ENCODE measurements at places on chromosomes 11 and 22. TPM values are rescaled to one million over a fixed set of nuclear protein-coding genes. Genes with fewer than 3 reads are reported as not detected.

DNA sequence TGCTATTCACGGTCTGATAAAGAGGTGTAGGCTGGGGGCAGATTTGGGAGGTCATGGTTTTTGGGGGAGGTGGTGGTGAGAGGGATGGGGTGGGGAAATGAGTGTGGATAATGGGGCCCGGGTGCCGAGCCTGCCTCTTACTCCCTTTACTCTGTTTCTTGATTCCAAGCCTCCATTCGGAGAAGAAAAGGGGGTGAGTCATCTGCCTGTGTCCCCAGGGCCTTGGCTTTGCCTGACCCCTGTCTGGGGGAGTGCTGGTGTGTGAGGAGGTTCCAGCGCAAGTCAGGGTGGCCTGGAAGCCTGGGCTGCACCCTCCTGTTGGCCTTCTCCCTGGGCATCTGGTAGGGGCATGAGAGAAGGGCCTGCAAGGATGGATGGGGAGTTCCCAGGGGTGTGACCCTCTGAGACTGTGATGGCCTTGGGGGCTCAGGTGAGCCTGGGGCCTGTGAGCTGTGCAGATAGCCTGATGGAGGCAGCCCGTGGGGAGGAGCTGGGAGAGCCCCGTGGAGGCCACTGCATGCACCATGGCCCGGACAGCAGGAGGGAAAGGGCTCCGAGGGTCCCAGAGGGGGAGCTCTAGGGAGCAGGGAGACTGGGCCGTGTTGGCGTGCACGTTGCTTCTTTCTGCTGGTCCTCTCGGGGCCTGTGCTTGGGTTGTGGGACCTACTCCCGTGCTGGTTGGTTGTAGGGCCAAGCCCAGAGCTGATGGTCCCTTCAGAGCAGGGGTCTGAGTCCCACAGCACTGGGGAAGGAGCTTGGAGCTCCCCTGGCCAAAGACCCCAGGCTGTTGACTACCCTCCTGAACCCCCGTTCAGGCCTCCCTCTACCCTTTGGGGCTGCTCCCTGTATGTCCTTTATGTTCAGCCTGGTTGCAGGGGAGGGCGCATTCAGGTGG is 26.3 kb upstream of the ACR start:
- peak overlapping the region; percentile 10 for H3K27ac ChIP-seq
- no peaks in the 10 kb centered on the region for H3K36me3 ChIP-seq
- no peak for DNase-seq
- H3K4me3 ChIP-seq: no peak overlapping the region

The SEPTIN5 gene
- 5.0 TPM for total RNA-seq

The ART1 gene
- total RNA-seq: 94.9 TPM

The GGTLC2 gene
- not detected for total RNA-seq

The RTCB gene
- 53.7 TPM for total RNA-seq

DNA sequence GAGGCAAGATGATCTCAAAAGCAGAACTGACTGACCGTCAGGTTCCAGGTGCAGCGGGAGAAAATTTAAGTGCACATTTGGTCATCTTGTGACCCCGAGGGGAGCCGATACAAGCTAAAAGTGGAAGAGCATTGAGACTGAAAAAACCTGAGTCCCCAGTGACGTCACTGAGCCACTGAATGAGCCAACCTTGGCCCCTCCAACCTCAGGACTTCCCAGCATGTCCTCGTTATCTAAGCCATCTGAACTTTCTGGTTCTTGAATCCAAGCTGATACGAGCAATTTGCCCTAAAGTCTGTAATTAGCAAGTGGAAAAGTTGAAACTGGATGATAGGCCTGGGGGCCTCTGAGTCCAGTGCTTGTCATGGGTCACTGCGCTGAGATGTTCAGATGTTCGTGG is 51.1 kb upstream of the ISX start:
- no peaks in the 10 kb centered on the region for H3K36me3 ChIP-seq
- H3K4me3 ChIP-seq: no peak overlapping the region
- no peak for DNase-seq
- H3K27ac ChIP-seq: no peak overlapping the region
- H3K4me1 ChIP-seq: no peaks in the 10 kb centered on the region
- no peaks in the 10 kb centered on the region for H3K27me3 ChIP-seq

DNA sequence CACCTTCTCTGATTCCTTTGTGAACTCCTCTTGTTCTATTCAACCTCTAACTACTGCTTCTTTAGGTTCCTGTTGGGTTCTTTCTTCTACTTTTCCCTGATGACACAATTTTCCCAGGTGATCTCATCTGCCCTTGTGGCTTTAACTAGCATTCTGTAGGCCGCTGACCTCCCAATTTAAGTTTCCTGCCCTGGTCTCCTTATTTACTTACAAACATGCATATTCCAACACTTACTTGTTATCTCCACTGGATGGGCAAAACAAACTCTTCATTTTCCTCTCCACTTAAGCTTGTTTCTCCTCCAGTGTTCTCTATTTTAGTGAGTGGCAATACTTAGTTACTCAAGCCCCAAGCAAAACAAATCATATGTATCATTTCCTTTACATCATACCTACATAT is 734.5 kb downstream of the METTL15 start:
- no peak for DNase-seq
- no peak overlapping the region for H3K4me3 ChIP-seq
- no peak overlapping the region for H3K27ac ChIP-seq
- H3K36me3 ChIP-seq: no peaks in the 10 kb centered on the region

DNA sequence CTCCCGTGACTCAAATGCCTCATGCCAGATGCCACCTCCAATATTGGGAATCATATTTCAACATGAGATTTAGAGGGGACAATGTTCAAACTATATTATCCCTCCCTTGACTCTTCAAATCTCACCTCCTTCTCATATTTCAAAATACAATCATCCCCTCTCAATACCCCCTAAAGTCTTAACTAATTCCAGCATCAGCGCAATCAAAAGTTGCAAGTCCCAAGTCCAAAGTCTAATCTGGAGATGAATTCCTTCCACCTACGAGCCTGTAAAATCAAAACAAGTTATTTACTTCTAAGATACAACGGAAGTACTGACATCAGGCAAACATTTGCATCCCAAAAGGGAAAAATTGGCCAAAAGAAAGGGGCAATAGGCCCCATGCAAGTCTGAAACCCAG is 67.2 kb upstream of the SC5D start:
- DNase-seq: no peak
- no peaks in the 10 kb centered on the region for H3K27me3 ChIP-seq
- no peaks in the 10 kb centered on the region for H3K36me3 ChIP-seq
- H3K4me1 ChIP-seq: no peaks in the 10 kb centered on the region

- H3K36me3 ChIP-seq: no peaks in the 10 kb centered on the region
- no peak for DNase-seq
- no peaks in the 10 kb centered on the region for H3K27me3 ChIP-seq
- peaks cover 16% of the 10 kb centered on the region for H3K4me1 ChIP-seq
Observed at GRCh38 chr11:10320736-10321465, 16.0 kb downstream of the ADM start.

The MDK gene
- not detected for total RNA-seq

DNA sequence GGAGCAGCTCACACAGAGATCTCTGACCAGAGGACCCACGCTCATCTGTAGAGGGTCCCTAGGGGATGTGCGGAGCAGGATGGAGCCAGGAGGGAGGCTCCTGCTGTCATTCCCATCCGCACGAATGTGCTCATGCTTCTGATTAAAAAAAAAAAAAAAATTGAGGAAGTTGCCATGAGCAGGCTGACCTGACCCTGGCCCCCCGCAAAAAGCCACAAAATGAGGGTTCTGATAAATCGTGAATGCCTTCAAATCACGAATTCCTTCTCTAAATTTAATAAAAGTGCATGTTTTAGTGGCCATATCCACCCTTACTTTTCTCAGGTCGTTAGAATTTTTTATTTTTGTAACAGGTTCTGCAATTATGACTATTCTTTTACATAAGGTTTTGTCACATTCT is 378.2 kb downstream of the OPCML start:
- peaks cover 21% of the 10 kb centered on the region for H3K27me3 ChIP-seq
- no peaks in the 10 kb centered on the region for H3K36me3 ChIP-seq
- no peak overlapping the region for H3K4me3 ChIP-seq
- H3K4me1 ChIP-seq: no peaks in the 10 kb centered on the region
- H3K27ac ChIP-seq: no peak overlapping the region

The NEFH gene
- 0.15 TPM for total RNA-seq

- H3K27me3 ChIP-seq: no peaks in the 10 kb centered on the region
- H3K27ac ChIP-seq: no peak overlapping the region
- no peaks in the 10 kb centered on the region for H3K36me3 ChIP-seq
- H3K4me3 ChIP-seq: no peak overlapping the region
- DNase-seq: no peak
- no peaks in the 10 kb centered on the region for H3K4me1 ChIP-seq
Observed at GRCh38 chr11:1656670-1657069, 27.1 kb downstream of the KRTAP5-5 start.

GRCh38 chr11:16985297-16985696 is 28.9 kb downstream of the PLEKHA7 start:
- no peaks in the 10 kb centered on the region for H3K36me3 ChIP-seq
- no peak for DNase-seq
- no peaks in the 10 kb centered on the region for H3K4me1 ChIP-seq
- H3K27ac ChIP-seq: no peak overlapping the region
- H3K27me3 ChIP-seq: no peaks in the 10 kb centered on the region
- no peak overlapping the region for H3K4me3 ChIP-seq

DNA sequence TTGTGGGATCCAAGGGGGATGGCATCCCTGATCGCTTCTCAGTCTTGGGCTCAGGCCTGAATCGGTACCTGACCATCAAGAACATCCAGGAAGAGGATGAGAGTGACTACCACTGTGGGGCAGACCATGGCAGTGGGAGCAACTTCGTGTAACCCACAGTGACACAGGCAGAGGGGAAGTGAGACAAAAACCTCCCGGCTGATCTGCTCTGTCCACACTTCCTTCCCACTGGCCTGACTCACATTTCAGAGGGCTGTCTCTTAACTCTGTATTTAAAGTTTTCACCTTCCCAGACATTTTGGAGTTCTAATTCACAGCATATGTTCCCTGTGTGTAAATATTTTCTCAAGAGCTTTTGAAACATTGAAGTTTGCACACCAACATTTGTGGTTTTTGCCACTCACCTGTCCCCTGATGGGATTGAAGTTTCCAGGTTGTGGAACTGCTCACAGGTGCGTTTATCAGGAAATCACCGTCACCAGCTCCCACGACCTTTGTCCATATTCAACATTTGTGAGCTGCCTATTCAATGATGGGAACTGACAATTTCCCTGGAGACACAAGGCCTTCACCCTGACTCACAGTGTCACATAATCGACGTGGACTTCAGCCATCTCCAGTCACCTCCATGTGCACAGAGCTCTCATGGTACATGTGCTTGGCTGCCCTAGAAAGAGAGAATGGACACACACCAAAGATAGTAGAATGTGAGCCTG is 99.2 kb downstream of the VPREB1 start:
- DNase-seq: no peak
- no peak overlapping the region for H3K27ac ChIP-seq
- no peaks in the 10 kb centered on the region for H3K4me1 ChIP-seq
- no peak overlapping the region for H3K4me3 ChIP-seq
- no peaks in the 10 kb centered on the region for H3K36me3 ChIP-seq
- H3K27me3 ChIP-seq: peaks cover 1% of the 10 kb centered on the region

DNA sequence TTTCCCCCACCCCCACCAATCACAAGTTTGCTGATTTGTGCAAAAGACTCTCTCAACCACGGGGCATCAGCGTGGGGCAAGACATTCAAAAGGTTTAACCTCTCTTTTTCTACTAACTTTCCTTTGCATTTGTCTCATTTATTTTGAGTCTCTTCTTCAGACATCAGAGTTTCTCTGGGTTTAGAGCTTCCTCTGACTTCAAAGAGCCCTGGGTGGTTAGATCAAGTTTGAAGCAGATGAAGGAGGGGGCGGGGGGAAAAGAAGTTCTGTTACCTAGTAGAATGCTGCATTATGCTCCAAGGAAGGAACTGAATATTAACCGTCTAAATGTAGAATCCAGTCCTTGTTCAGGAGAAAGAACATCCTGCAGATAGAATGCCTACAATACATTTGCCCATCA is 24.5 kb downstream of the GAS2 start:
- H3K27me3 ChIP-seq: no peaks in the 10 kb centered on the region
- no peak for DNase-seq
- H3K4me1 ChIP-seq: peaks cover 5% of the 10 kb centered on the region

The TRIM29 gene
- total RNA-seq: 2.9 TPM

The OR8D1 gene
- total RNA-seq: not detected

GRCh38 chr11:122215244-122215992 is 99.4 kb upstream of the BLID start:
- no peak overlapping the region for H3K4me3 ChIP-seq
- no peaks in the 10 kb centered on the region for H3K36me3 ChIP-seq
- DNase-seq: peak; percentile 57
- H3K27ac ChIP-seq: peak overlapping the region; percentile 65

The SCN4B gene
- total RNA-seq: 16.3 TPM

DNA sequence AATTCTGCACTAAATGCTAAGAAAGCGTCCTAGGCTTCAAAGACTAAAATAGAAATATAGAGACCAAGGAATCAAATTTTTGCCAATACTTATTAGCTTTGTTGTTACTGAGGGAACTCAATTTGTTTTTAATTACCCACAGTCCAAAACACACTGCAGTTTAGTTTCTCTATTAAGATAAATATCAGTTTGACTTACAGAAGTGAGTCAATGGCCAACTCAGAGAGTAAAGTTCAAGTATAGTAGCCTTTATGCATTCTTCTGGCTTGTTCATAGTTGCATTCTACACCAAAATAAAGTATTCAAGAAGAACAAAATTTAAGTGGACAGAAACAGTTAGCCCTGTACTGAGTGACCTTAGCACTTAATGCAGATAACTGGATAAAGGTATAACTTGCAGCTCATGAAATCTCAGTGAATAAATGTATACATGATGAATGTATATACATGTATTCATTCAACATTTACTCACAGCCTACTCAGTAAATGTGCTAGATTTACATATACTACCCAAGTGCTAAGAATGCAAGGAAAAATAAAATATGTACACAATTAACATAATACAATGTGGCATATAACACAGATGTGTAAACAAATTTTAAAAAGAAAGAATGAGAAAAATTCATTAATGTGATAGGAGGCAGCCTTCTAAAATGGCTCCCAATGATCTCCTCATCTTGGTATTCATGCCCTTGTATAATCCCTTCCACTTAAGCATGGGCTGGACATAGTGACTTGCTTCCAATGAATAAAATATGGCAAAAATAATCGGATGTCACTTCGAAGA is 9.7 kb upstream of the RNF141 start:
- no peaks in the 10 kb centered on the region for H3K4me1 ChIP-seq
- no peak overlapping the region for H3K27ac ChIP-seq
- H3K36me3 ChIP-seq: no peaks in the 10 kb centered on the region
- no peaks in the 10 kb centered on the region for H3K27me3 ChIP-seq

The NPAS4 gene
- not detected for total RNA-seq

The JAM3 gene
- total RNA-seq: 6.3 TPM

The FAM180B gene
- total RNA-seq: not detected

The SCGB2A2 gene
- not detected for total RNA-seq

- H3K27me3 ChIP-seq: no peaks in the 10 kb centered on the region
- no peaks in the 10 kb centered on the region for H3K4me1 ChIP-seq
- no peak overlapping the region for H3K4me3 ChIP-seq
- no peaks in the 10 kb centered on the region for H3K36me3 ChIP-seq
- no peak for DNase-seq
- H3K27ac ChIP-seq: no peak overlapping the region
Observed at GRCh38 chr11:43950311-43950855, 7.9 kb downstream of the C11orf96 start.
